ENCODE measurements at places on chromosomes 12 and 14.
A peak's percentile ranks its signal among the peaks of the same experiment; 100 is the strongest.

DNA sequence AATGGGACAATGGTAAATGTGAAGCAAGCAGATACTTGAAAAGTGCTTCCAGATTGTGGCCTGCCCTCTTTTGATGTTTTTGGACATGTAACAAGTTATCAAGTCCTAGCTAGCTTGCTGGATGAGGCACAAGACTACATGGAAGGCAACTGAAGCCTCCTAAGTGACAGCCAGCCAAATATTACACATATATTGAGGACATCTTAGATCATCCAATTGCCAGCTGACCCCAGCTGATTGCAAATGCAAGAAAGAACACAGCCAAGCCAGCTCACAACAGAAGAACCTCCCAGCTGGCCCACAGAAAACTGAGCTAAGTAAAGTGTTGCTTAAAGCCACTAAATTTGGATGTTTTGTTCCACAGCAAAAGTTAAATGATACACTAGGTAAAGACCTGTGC, 156.9 kb downstream of the SRGAP1 start:
- no peak overlapping the region for H3K27ac ChIP-seq
- DNase-seq, result no peak
- H3K4me1 ChIP-seq, result no peaks in the 10 kb centered on the region
- peaks cover 14% of the 10 kb centered on the region for H3K27me3 ChIP-seq
- no peaks in the 10 kb centered on the region for H3K36me3 ChIP-seq

DNA sequence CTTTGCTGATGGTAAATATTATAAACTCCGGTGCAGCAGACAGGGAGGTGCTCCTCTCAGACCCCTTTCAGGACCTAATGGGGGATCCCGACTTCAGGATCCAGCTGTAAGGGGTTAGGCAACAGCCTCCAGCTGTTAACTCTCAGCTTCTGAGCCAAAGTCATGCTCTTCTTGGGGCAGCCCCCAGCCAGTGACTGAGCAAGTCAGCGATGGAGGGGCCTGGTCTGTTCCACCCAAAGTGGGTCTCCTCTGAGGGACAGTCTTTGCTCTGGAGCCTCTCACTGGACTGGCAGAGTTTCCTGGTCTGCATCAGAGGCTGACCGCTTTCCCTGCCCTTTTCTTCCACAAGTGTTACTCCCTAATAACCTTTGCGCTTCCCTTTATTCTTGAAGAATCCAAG, 184.2 kb upstream of the DIO3 start:
- no peak overlapping the region for H3K27ac ChIP-seq
- no peak for DNase-seq
- peaks cover 23% of the 10 kb centered on the region for H3K27me3 ChIP-seq
- H3K36me3 ChIP-seq, result no peaks in the 10 kb centered on the region

DNA sequence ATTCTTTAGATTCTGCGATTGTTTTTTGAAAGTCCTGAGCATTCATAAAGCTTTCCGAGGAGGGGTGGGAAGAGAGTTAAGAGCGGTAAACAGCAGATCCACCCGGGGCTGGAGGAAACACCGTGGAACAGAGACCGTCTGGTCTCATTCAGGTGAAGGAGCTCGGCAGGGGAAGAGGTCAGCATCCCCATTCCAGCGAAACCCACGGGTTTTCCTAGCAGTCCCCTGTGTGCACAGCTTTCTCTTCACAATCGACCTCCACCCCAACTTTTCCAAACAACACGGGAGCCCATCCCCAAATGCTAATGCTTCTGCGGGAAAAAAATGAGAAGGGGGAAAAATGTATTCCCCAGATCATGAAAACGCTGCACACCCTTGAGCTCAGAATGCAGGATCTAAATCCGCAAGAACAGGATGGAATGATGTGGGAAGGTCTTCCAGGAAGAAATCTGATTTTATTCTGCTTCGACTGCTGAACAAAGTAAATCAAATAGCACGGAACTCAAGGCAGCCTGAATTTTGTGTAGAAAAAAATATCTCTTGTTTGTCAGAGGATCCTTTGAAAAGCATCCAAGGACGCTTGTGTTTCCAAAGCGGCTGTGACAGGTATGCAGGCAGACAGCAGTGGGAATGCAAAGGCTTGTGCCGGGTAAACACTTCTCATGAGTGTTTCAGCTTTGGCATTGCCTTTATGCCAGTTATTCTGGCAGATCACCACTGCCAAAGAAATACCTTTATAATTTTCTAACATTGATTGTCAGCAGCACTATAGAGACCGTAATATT, 128.8 kb downstream of the NDUFA12 start:
- H3K27me3 ChIP-seq, result peaks cover 88% of the 10 kb centered on the region
- H3K4me3 ChIP-seq, result peak overlapping the region; percentile 83
- DNase-seq, result no peak
- no peak overlapping the region for H3K27ac ChIP-seq
- H3K36me3 ChIP-seq, result peaks cover 3% of the 10 kb centered on the region

GRCh38 chr12:116484807-116485206, 74.4 kb upstream of the MAP1LC3B2 start:
- peaks cover 8% of the 10 kb centered on the region for H3K27me3 ChIP-seq
- no peak overlapping the region for H3K4me3 ChIP-seq
- peaks cover 2% of the 10 kb centered on the region for H3K36me3 ChIP-seq
- peaks cover 5% of the 10 kb centered on the region for H3K4me1 ChIP-seq
- no peak overlapping the region for H3K27ac ChIP-seq

DNA sequence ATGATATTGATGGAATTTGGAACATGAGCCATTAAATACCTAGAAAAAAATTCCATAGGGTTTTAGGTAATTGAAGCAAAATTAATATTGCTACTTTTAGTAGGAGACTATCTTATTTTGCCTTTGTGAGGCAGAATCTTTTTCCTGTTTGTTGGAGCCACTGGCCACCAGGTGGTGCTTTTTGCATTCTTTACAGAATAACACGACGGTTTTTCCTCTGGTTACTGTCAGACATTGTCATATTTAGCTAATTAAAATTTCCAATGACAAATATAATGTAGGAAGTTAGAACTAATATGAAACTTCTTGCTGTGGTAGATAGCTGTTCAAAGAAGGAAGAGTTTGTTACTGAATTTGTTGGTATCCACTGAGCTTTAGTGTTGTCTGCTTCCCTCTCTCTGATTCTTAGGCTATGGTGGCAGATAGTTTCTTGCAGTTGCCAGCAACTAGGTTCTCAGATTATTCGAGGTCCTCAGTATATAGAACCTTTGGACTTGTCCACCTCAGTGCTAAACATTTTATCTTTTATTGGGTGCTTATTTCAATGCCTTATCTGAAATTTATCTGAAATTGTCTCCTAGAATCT, 25.7 kb downstream of the RAB21 start:
- H3K27ac ChIP-seq, result peak overlapping the region; percentile 38
- DNase-seq, result peak; percentile 30
- H3K36me3 ChIP-seq, result peaks cover 37% of the 10 kb centered on the region
- H3K27me3 ChIP-seq, result no peaks in the 10 kb centered on the region

DNA sequence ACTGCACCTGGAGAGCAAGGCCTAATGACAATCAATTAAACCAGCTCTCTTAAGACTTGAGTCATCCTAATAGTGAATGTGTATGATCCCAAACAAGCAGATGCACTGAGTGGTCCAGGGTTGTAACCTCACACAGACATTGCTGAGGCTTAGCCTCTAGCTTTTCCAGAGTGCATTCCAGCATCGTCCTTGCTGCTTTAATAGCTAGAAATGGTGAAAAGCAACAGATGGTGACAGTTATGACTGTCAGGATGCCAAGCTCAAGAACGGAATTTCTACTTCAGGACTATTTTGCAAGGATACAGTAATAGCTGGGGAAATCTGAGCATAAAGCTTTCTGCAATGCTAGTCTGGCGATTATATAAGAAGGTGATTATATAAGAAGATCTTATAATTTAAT, 34.6 kb downstream of the PTPRR start:
- H3K4me3 ChIP-seq, result no peak overlapping the region
- no peak overlapping the region for H3K27ac ChIP-seq
- H3K4me1 ChIP-seq, result no peaks in the 10 kb centered on the region
- no peak for DNase-seq
- H3K27me3 ChIP-seq, result no peaks in the 10 kb centered on the region
- no peaks in the 10 kb centered on the region for H3K36me3 ChIP-seq

GRCh38 chr14:64801046-64801445, 78.7 kb downstream of the SPTB start:
- no peaks in the 10 kb centered on the region for H3K4me1 ChIP-seq
- DNase-seq, result no peak
- H3K27me3 ChIP-seq, result peaks cover 8% of the 10 kb centered on the region
- peak overlapping the region; percentile 45 for H3K27ac ChIP-seq

GRCh38 chr12:16300736-16301135, 23.3 kb upstream of the SLC15A5 start:
- no peaks in the 10 kb centered on the region for H3K27me3 ChIP-seq
- no peak overlapping the region for H3K4me3 ChIP-seq
- H3K4me1 ChIP-seq, result no peaks in the 10 kb centered on the region
- H3K36me3 ChIP-seq, result no peaks in the 10 kb centered on the region

GRCh38 chr12:25692115-25693035, 139.3 kb upstream of the LMNTD1 start:
- no peaks in the 10 kb centered on the region for H3K27me3 ChIP-seq
- H3K27ac ChIP-seq, result no peak overlapping the region
- DNase-seq, result no peak
- H3K4me3 ChIP-seq, result no peak overlapping the region

- no peaks in the 10 kb centered on the region for H3K27me3 ChIP-seq
- peak overlapping the region; percentile 86 for H3K27ac ChIP-seq
- peaks cover 10% of the 10 kb centered on the region for H3K36me3 ChIP-seq
- peak overlapping the region; percentile 62 for H3K4me3 ChIP-seq
Measured at GRCh38 chr12:6345319-6346091, 3.6 kb upstream of the TNFRSF1A start.

- no peak for DNase-seq
- no peaks in the 10 kb centered on the region for H3K4me1 ChIP-seq
- H3K4me3 ChIP-seq, result no peak overlapping the region
- no peak overlapping the region for H3K27ac ChIP-seq
Measured at GRCh38 chr12:85531341-85531740, 251.3 kb downstream of the ALX1 start.

DNA sequence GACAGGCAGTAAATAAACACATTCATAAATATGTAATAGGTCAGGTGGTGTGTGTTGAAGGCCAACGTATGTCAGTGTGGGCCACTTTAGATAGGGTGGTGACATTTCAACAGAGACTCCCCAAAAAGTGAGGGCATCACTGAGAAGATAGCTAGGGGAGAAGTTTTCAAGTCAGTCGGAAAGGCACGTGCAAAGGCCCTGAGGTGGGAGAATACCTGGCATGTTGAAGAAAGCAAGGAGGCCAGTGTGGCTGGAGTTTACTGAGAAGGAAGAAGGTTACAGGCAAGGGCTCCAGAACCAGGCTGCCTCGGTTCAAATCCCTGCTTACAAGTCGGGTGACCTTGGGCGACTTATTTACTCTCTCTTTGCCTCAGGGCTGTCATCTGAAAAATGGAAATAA, 11.0 kb upstream of the HEBP1 start:
- no peaks in the 10 kb centered on the region for H3K4me1 ChIP-seq
- H3K27ac ChIP-seq, result no peak overlapping the region
- no peaks in the 10 kb centered on the region for H3K36me3 ChIP-seq
- H3K27me3 ChIP-seq, result peaks cover 28% of the 10 kb centered on the region
- no peak overlapping the region for H3K4me3 ChIP-seq
- no peak for DNase-seq

DNA sequence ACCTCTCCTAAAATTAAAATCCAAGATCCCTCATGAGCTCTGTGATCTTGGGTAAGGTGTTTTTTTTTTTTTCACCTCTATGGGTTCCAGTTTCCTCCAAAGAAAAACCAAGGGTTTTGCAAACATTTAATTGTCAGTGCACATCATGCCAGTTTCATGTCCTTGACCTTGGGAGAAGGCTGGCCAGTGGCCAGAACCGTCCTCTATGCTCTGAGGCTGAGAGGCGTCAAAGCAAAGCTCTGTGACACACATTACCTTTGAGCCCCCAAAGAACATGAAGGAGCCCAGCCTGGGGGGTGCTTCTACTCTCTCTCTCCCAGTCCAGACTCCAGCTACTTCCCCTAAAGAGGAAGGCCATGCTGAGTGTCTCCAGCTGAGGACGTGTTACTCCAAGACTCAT, 145.5 kb upstream of the TMEM132C start:
- no peak for DNase-seq
- H3K4me1 ChIP-seq, result no peaks in the 10 kb centered on the region
- H3K36me3 ChIP-seq, result no peaks in the 10 kb centered on the region
- no peak overlapping the region for H3K27ac ChIP-seq
- no peaks in the 10 kb centered on the region for H3K27me3 ChIP-seq

GRCh38 chr12:20366776-20367409, 1.4 kb upstream of the PDE3A start:
- peaks cover 7% of the 10 kb centered on the region for H3K4me1 ChIP-seq
- peaks cover 36% of the 10 kb centered on the region for H3K27me3 ChIP-seq
- peaks cover 4% of the 10 kb centered on the region for H3K36me3 ChIP-seq
- no peak for DNase-seq
- no peak overlapping the region for H3K27ac ChIP-seq

- H3K4me1 ChIP-seq, result no peaks in the 10 kb centered on the region
- no peaks in the 10 kb centered on the region for H3K36me3 ChIP-seq
- no peaks in the 10 kb centered on the region for H3K27me3 ChIP-seq
- H3K27ac ChIP-seq, result no peak overlapping the region
- H3K4me3 ChIP-seq, result no peak overlapping the region
Measured at GRCh38 chr14:20697273-20698017, 8.9 kb downstream of the ANG start.

GRCh38 chr12:13373131-13373530, 176.6 kb downstream of the EMP1 start:
- H3K36me3 ChIP-seq, result no peaks in the 10 kb centered on the region
- peaks cover 24% of the 10 kb centered on the region for H3K27me3 ChIP-seq
- H3K4me1 ChIP-seq, result no peaks in the 10 kb centered on the region
- no peak for DNase-seq

- no peak overlapping the region for H3K4me3 ChIP-seq
- H3K36me3 ChIP-seq, result peaks cover 75% of the 10 kb centered on the region
- peak overlapping the region; percentile 59 for H3K27ac ChIP-seq
- no peak for DNase-seq
- H3K4me1 ChIP-seq, result peaks cover 2% of the 10 kb centered on the region
Measured at GRCh38 chr14:64209444-64210131, 84.6 kb downstream of the ESR2 start.

DNA sequence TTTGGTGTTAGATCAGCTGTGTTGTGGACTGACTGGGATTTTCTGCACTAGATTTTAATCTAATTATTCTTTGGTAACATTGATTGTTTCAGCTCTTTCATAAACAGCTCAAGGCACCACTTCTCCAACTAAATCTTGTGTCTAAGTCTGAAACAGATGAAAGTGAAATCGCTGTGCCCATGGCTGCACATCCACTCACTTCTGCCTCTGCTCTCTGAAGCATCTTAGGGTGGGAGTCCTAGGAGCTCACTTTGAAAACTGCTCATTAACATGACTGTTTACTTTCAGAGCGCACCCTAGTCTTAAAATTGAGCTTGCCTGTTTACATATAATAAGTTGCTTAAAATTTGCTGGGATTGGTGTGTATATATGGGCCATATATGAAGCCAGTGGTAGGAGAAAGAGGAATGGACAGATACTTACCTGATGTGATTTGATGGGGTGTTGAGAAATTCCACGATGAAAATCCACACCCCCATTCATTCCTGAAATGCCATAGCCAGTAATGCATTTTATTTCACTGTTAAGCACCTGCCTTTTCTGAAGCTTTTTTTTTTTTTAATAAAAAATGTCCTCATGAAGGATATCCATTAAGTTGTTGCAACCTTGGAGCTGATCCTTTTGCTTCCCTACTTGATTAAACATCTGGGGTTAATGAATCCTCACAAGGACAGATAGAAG, 52.8 kb downstream of the PPFIBP1 start:
- H3K4me3 ChIP-seq, result no peak overlapping the region
- H3K27ac ChIP-seq, result no peak overlapping the region
- H3K36me3 ChIP-seq, result peaks cover 3% of the 10 kb centered on the region
- peaks cover 12% of the 10 kb centered on the region for H3K27me3 ChIP-seq
- DNase-seq, result no peak
- H3K4me1 ChIP-seq, result no peaks in the 10 kb centered on the region

- H3K27me3 ChIP-seq, result peaks cover 29% of the 10 kb centered on the region
- no peak overlapping the region for H3K4me3 ChIP-seq
- no peak for DNase-seq
- H3K36me3 ChIP-seq, result no peaks in the 10 kb centered on the region
- no peak overlapping the region for H3K27ac ChIP-seq
Measured at GRCh38 chr12:65832217-65832616, 7.9 kb downstream of the HMGA2 start.

All from effector memory CD8-positive, alpha-beta T cell (primary cell).